ENCODE measurements at places on chromosomes 3 and 15.

DNA sequence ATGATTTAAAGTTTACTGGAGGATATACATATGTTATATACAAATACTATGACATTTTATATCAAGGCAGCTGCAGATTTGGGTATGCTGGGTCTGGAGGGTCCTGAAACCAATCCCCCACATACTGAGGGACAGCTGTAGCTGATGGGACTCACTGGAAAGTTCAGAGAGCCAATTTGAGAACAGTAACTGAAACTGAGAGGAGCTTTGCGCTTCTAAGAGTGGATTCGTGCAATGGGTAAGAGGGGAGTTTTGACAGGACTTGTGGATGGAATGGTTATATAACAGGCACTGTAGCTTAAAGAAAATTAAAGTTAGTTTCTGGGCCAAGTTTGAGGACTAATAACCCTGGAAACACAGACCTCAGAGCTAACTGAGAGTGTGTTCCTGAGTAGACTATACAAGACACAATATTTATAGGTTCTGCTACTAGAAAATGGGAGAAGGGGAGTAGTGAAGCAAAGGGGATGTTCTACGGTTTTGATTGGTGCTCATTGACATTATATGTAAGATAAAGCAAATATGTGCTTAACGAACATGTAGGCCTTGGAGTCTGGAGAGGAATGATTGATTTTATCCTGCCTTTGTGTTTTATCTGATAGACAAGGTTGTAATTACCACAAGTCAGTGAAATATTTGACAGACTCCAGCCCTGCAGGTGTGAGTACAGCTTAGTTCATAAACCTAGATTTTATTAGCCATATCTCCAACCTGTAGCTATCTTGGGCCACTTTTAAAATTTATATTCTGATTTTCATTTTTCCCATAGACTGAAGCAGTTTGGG is 4.8 kb upstream of the ZMAT3 start:
- DNase-seq, result no peak

GRCh38 chr15:69691307-69692015 is 238.8 kb downstream of the RPLP1 start:
- DNase-seq, result no peak

GRCh38 chr3:88101142-88101541 is 42.1 kb downstream of the ZNF654 start:
- no peak for DNase-seq

DNA sequence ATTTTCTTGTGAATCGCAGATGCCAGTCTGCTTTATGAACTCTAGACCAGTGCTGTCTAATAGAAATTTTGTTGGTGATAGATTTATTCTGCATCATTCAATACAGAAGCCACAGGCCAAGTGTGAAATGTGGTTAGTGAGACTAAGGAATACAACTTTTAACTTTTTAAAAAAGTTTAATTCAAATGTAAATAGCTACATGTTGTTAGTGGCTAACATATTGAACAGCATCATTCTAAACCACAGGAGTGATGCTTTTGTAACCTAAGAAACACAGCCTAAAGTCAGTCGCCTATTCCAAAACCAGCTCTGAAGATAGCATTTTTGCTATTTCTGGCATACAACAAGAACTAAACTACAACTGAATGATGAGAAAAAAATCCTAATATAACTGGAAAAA is 164.8 kb upstream of the CBLB start:
- no peak for DNase-seq

GRCh38 chr3:24503616-24504113 is 9.0 kb upstream of the THRB start:
- no peak for DNase-seq

DNA sequence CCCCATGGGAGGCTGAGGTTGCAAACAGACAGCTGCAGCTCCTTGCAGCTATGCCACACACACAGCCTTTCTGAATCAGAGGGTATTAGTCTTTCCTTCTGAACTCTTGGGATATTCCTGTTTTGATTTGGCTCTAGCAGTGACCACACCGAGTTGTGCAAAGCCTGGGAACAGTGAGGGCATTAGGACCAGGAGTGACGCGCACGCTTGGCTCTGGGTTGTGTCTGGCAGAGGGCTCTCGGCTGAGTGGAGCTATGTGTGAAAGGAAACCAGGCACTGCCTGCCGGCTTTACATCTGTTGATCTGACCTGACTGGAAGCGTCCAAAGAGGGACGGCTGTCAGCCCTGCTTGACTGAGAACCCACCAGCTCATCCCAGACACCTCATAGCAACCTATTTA is at the start of gene GALNT15:
GALNT15 (plus strand) TSS at position 292 of the 400 bp plus-strand sequence. CDS start 472 bp downstream, outside the sequence.
- DNase-seq, result no peak

DNA sequence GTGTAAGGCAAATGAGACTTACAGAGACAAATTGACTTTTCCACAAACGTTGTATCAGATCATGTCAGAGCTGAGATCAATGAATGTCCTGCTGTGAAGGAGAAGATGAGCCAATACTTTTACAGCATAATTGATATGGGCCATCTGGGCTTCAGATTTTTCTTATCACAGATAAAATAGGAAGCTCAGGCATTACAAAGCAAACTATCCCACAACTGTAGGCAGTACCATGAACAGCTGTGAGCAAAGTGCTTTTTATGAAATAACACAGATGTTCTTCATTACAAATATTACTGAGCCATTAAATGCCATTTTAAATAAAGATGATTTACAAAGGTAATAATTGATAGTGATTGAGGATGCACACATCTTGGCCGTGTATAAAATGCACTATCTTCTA is 852.3 kb downstream of the OTOL1 start:
- DNase-seq, result no peak

- no peak for DNase-seq
Measured at GRCh38 chr15:72304596-72304995, 15.4 kb downstream of the CELF6 start.

DNA sequence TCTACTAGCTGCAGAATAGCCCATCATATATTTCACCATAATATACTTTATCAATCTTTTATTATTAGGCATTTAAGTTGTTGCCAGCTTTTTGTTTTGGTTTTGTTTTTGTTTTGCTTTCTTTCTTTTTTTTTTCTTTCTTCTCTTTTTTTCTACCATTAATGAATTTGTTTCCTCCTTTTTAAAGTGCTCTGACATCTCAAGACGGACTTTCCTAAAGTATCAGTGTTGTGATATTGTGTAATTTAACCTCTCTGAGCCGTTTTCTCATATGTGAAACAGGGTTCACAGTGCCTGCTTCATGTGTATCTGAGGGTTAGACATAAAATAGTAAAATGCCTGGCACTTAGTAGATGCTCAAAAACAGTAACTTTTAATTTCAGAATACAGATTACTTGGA is 109.5 kb upstream of the IL12A start:
- no peak for DNase-seq

DNA sequence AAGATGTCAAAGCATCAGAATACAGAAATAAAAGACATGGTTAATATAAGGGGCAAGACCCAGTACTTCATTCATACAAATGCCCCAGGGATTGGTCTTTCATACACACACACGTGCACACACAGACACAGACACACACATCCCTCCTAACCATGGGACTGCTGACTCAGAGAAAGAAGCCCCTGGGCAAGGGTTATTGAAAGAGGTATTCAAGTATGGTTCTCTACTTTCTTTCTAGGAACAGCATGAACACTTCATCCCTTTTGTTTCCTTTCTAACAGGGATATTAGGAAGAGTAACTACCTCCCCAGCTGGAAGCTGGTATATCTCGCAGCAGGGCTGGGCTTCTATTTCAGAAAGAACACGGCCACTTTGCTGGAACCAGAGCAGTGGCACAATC is 33.2 kb upstream of the ZFAND6 start:
- no peak for DNase-seq
